ENCODE measurements at places on chromosomes 4 and X. TPM values are rescaled to one million over a fixed set of nuclear protein-coding genes. Genes with fewer than 3 reads are reported as not detected.

The ETDB gene
- total RNA-seq, result not detected

The EDA gene
- 11.1 TPM for total RNA-seq

The SPANXN1 gene
- not detected for total RNA-seq

The MAGEA12 gene
- total RNA-seq, result not detected

The CLDN34 gene
- not detected for total RNA-seq

The CACNA1F gene
- total RNA-seq, result 0.11 TPM

The CXorf49 gene
- total RNA-seq, result not detected

The MAP7D2 gene
- 0.40 TPM for total RNA-seq

The RBM46 gene
- total RNA-seq, result not detected

DNA sequence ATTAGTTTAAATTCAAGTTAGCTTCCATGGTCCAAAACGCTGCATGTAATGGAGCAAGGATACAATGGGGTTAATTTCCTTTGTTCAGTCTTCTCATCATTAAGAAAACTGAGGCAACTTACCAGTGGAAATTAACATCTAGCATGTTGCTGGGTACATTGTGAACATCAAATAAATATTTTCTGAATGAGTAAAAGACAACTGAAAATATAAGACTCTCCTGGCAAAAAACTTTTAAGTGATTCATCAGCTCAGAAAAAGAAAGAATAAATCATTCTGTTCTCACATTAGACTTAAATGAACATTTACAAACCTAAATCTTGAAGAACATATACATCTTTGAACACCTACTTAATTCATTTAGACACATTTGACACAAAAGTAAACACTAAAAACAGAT lies 138.4 kb upstream of the ETNPPL start:
- no peak for DNase-seq

DNA sequence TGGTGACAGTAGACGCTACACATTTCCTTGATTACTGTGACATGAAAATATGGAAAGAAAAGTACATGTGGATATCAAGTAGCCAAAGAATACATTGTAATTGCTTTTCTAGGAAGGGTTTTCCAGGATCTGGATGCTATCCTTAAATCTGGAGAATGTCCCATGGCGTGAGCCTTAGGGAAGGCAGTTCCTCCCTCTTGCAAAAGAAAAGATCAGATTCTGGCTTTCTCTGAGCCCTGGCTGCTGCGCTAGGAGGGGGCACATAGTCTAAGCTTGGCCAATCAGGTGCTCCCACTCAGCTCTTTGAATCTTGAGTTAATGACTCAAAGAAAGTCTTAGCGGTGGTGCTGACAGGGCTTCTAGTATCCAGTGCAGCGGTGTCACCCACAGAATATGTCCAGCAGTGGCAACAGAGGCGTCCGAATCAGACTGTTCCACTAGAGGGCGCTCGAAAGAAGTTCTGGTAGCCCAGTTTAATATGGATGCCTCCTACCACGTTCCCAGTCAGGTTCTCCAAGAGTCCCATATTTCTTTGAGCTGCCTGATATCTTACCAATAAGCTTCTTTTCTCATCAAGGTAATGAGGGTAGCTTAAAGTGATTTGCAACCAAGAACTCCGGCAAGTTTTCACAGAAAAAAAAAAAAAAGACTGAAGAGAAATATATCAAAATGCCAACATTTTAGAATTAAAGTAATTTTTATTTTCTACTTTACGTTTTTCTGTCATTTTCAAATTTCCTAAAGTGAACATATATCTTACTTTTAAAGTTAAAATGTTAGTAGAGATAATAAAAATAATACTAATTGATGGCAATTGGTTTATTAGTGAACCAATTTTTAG lies 213.4 kb upstream of the S100G start:
- DNase-seq, result peak; percentile 67

DNA sequence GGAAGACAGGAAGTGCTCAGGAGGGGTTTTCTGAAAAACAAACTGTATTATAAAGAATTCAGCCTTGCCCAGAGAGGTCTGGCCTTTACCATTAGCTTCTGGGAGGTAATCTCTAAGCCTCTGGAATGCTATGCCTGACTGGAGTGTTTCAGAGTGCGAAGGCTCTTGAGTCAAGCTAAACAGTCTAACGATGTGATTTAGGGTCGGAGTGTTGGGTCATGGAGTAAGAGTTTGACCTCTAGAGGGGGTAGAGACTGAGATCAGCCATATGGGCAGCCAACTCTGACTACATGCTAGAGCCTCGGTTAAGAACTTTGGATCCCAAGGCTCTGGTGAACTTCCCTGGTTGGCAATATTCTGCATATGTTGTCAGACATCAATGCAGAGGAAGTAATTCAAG lies 15.0 kb downstream of the BOD1L1 start:
- DNase-seq, result no peak

DNA sequence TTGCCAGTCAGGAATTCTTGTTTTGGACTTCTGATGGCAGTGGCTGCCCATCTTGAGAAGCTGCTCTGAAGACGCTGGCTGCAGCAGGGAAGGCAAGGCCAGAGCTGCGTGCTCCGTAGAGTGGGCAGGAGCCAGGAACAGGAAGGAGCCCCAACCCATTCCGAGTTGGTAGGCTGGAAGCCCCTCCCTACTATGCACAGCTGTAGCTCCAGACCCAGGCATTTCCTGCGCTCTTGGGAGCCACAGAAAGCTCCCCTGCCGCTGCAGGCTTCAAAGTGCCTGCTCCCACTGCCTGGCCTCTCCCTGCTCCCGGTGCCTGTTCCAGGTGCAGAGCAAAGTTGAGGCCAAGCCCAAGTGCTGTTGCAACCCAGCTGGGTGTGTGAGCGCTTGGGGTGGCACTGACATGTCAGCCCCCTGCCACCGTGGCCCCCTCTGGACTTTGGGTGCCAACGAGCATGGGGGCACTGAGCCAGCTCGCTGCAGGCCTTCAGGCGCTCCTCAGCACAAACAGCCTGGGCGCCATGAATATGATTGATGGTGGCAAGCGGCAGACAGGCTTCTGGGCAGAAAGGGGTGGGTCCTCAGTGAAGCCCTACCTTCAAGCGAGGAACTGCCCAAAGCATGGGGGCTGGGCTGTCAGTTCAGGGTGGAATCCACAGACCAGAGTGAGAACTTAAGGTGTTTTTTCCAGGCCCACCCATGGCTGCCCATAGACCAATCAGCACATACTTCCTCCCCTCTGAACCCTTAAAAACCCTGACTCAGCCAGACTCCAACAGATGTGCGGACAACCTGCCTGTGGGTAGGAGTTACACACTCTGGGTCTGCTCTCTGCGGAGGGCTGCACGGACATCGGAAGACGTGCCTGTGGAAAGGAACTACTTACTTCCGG lies 677.2 kb upstream of the INTU start:
- no peak for DNase-seq

DNA sequence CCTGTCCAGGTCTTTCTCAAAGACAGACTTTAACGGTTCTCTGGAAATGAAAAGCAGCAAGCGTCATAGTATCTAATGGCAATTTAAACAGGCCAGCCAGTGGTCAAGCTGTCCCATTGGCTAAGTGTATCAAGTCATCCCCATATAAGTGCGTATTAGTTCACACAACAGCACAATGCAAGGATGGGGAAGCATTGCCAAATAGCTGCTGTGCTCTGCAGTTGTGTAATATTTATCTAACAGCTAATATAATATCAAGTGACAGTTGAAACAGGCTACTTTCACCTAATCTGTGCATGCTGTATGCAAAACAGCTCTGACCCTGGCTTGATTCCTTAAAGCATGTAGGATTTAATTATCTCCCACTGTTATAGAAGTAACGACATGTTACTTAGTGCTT lies 134.8 kb upstream of the PPARGC1A start:
- no peak for DNase-seq

DNA sequence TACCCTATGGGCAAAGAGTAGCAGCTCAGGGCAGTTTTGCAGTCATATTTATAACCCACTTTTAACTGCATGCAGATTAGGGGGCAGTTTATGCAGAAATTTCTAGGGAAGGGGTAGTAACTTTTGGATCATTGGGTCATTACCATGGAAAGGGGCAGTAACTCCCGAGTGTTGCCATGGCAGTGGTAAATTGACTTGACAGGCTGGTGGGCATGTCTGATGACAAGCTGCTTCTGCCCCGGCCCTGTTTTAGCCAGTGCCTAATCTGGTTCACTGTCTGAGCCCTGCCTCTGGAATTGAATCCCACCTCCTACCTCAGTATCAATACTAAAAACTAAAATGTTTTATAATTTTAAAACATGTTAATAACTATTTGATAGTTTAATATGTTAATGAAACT lies 362.1 kb upstream of the ATOH1 start:
- peak; percentile 11 for DNase-seq

- DNase-seq, result no peak
Observed at GRCh38 chr4:89438102-89438831, 130.7 kb upstream of the GPRIN3 start.

DNA sequence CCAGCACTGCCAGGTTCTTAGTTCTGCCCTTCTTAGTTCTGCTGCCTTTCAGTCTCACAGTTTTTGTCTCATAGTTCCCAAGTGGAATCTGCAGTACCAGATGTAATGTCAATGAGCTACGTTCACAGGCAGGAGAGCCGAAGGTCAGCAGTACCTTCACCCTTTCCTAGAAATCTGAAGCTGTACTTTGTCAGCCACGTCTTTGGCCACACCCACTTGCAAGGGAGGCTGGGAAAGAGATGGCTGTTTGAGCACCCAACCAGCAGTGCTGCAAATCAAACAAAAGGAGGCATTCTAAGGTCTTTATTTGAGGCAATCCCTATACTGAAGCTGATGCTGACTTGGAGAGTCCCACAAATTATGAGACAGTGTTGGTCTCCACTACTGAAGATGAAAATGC lies 199.1 kb upstream of the NPY2R start:
- no peak for DNase-seq

DNA sequence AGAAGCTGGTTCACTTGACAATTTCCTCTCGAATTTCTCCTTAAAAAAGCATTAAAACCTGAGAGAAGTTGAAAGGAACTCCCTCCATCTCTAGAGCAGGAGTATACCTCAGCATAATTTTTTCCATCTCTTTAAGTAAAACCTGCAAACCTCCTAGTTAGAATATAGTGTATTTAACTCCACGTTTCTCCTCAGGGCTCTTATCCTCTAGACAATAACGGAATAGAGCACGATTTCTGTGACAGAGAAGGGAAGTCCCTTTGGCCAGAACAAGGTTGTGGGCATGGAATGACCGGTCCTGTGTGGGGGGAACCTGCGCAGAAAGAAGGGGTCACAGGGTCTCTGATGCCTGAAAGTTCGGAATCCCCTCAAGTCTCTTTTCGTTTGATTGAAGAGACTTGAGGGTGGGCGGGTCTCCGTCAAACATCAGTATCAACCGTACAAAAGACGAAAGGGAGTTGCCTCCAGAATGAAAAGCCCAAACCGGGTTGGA lies 697 bp downstream of the ZNF280C start:
- DNase-seq, result no peak

- DNase-seq, result no peak
Observed at GRCh38 chr4:30386266-30386895, 333.8 kb upstream of the PCDH7 start.

GRCh38 chr4:178215309-178215708 lies 773.1 kb upstream of the AGA start:
- no peak for DNase-seq

DNA sequence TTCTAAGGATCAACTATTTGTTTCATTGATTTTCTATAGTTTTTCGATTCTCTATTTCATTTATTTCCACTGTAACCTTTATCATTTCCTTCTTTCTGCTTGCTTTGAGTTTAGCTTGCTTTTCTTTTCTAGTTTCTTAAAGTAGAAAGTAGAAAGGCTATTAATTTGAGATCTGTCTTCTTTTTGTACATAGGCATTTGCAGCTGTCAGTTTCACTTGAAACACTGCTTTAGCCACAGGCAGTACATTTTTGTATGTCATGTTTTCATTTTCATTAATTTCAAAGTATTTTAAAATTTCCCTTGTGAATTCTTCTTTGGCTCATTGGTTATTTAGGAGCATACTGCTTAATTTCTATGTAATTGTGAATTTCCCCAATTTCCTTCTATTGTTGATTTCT lies 152.2 kb downstream of the SH3KBP1 start:
- DNase-seq, result no peak

DNA sequence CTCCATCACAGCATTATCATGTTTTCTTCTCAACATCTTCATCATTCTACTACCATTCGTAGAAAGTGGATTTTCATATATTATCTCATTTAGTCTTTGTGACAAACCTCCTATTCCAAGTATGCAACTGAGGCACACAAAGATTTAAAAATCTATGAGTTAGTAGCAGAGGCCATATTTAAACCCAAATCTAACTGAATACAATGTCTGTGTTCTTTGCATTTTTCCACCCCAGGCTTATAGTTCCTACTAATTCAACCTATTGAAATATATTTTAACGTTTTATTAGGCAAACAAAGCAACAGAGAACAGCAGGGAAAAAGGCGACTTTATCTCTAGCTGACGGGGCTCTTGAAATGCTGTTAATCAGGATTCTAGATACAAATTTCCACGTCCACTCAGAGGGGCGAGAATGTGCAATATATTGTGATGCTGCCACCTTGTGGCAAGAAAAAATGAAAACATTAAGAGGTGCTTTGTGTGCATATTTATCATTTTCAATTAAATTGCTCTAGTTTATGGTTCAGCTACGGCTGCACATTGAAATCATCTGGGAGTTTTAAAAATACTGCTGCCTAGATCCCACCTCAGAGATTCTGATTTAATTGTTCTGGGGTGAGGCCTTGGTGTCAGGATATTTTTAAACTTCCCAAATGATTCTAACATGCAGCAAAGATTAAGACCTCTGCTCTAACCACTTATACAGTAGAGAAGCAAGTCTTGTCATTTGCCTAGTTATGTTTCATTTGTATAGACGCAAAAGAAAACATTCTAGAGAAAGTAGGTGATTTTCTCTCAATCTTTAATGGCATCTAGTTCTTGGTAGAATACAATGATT lies 315.9 kb downstream of the MAPK10 start:
- DNase-seq, result no peak

GRCh38 chrX:68431836-68432235 lies 1.5 kb downstream of the OPHN1 start:
- DNase-seq, result no peak

GRCh38 chrX:132532913-132533312 lies 44.1 kb upstream of the MBNL3 start:
- DNase-seq, result no peak

DNA sequence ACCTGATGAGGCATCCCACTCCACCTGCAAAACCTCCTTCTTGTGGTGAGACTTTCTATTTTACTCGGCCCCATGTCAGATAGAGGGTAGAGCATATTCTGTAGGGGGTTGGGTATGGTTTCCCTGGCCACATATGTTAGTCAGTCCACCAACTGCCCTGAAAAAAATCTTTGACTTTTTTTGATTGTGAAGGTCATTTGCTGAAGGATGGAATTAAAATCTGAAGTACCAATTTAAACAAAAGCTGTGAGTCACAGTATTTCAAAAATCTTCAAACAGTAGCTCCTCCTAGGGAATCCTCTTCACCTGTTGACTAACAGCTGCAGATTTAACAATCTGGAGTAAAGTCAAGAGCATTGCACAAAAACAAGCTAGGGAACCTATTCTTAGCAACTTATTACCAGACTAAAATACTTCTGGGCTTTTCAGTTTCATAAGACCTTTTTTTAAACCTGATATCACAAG lies 8.0 kb upstream of the CCDC110 start:
- no peak for DNase-seq

GRCh38 chr4:119638359-119638758 lies 9.8 kb upstream of the PDE5A start:
- DNase-seq, result no peak

All from Right ventricle myocardium superior (tissue), 1 donor.